Anterior cingulate cortex (tissue), 58 donors: ENCODE measurements at places on chromosomes 1 and 21.

DNA sequence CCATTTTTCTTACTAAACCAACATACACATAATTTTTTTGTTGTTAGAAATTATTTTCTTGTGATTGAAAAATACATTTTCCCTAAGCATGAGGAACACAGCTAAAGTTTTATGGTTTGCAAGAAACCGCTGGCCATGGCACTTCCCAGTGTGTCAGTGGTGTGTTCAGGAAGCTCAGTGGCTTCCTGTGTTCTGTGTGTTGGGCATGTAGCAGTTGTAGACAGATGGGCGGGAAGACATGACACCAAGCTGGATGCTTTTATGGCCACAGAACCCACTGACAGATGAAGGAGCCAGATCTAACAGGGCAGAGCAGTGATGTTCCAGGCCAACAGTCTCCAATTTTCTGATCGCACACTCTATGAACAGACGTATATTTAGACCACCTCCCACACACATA is 119.8 kb downstream of the GALNT2 start:
- no peak for DNase-seq

GRCh38 chr1:201656311-201657032 is 117.5 kb downstream of the NAV1 start:
- no peak for DNase-seq

DNA sequence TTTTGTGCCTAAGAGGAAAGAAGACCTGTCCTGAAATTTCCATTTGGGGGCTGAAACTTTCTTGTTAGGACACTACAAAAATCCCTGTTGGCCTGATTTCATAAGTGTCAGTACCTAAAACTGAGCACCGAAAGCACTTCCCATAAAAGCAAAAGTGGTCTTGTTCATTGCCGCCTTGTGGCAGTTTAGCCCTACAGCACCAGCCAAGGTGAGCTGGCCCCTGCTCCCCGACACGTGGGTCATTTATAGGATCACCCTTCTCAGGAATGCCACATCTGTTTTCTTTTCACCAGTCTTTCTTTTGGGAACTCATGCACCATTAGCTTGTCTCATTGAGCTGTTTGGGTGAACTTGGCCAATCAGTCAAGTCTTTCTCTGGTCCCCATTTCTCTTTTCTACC is 155.8 kb upstream of the KAZN start:
- no peak for DNase-seq

- no peak for DNase-seq
These were observed 431.5 kb upstream of the CHRM3 start for GRCh38 chr1:238954865-238955264.

GRCh38 chr1:13733711-13734110 is 33.7 kb downstream of the PRDM2 start:
- DNase-seq, result no peak

DNA sequence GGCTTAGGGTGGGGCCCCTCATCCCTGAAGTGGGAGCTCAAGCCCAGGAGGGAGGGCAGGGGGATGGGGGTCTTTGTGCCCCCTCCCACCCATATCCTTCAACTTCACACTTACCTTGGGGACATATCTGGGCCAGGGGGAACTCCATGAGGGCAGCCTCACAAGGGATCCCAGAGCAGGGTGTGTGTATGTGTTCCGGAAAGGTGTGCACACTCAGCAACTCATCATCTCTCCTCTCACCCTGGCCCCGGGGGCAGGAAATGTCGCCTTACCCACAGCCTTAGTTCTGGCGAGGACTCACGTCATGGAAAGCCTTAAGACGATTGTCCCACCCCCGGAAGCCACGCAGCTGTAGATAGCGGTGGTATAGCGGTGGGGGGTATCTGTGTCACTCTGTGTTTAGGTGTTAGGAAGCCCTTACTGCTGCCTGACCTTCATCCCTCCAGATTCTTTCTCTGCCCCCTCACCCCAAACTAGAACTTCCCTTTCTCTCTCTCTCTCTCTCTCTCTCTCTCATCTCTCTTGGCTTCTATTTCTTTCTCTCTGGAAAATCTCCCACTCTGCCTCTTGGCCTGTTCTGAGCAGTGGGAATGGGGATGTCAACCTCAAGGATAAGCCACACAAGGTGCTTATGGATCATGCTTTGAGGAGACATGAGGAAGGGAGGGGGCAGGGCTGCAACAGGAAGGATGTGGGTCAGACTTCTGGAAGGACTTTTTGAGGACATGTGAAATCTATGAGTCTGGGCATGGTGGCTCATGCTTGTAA is at the start of gene SH2D2A:
TSS of gene SH2D2A (minus strand) at position 288 of the 768 bp plus-strand sequence. CDS start at position 148, 140 bp downstream.
- no peak for DNase-seq

DNA sequence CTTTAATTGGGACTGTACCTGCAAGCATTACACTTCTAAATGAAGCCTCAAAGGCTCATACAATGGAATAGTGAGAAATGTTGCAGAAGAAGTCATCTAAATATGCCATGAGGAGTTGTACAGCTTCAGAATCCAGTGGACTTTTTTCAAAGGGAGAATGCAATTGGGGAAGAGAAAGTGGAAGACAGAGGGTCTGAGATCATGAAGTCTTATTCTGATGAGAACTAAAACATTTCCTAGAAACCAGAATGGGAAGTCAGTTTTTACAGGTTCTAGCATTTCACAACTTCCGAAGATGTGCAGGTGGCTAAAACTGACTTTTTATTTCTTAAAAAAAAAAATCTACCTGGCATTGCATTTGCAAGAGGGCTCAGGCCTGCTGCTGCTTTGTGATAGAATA is 424.4 kb upstream of the RUNX1 start:
- DNase-seq, result no peak

GRCh38 chr1:116434849-116435248 is 61.8 kb downstream of the ATP1A1 start:
- no peak for DNase-seq

- no peak for DNase-seq
These were observed 66.3 kb downstream of the VWA5B1 start for GRCh38 chr1:20356850-20357459.

DNA sequence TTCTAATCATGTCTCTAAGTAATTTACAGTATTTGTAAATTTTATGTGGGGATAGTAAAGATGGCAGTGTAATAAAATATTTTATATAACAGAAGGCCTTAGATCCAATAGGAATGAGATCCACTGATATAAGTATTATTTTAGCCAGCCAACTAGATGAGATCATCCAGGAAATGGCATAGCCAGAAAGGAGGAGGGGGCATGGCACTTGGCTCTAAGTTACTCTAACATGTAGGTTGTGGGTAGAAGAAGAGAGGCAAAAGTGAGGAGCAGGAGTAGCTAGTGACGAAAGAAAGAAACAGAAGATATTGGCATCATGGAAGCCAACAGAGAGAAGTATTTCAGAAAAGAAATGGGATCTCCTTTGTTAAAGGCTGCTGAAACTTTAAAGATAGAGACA is 426.1 kb downstream of the PTPRC start:
- no peak for DNase-seq
